Activated naive CD8-positive, alpha-beta T cell treated with anti-CD3 and anti-CD28 coated beads, Interleukin-2, amount 10 ng/mL, durations not matched to agents 7 days and 5 days (primary cell): ENCODE measurements at places on chromosomes 7 and 10. TPM values are rescaled to one million over a fixed set of nuclear protein-coding genes. Genes with fewer than 3 reads are reported as not detected.

Gene PYROXD2
- 14.0 TPM for total RNA-seq

Gene TUBAL3
- not detected for total RNA-seq

Gene GDF10
- 0.11 TPM for total RNA-seq

Gene MCM7
- total RNA-seq: 278 TPM

Gene CALML5
- not detected for total RNA-seq

Gene HSPA14
- total RNA-seq: 23.0 TPM

Gene NOC3L
- total RNA-seq: 18.3 TPM

Gene GJD4
- not detected for total RNA-seq

Gene TFPI2
- not detected for total RNA-seq

Gene SLC18A3
- total RNA-seq: not detected

Gene GGCT
- 42.7 TPM for total RNA-seq

Gene HMX2
- total RNA-seq: not detected

Gene TMEM176B
- 0.61 TPM for total RNA-seq

Gene KCNH2
- 0.50 TPM for total RNA-seq

Gene PDE1C
- total RNA-seq: not detected

Gene NKX1-2
- total RNA-seq: not detected

Gene SP8
- total RNA-seq: not detected

Gene CYP3A4
- total RNA-seq: not detected

Gene SFTPA1
- not detected for total RNA-seq

Gene TMEM236
- 0.08 TPM for total RNA-seq

Gene EPHB6
- 20.1 TPM for total RNA-seq

Gene SPDYE9
- not detected for total RNA-seq

Gene RAB19
- total RNA-seq: 8.1 TPM

Gene PPP1R3A
- total RNA-seq: not detected

Gene ZPBP
- total RNA-seq: not detected

Gene DRGX
- not detected for total RNA-seq

Gene GNAT3
- not detected for total RNA-seq

Gene AMPH
- total RNA-seq: not detected

Gene PTPN12
- 22.7 TPM for total RNA-seq

Gene ZNF365
- total RNA-seq: 0.58 TPM

Gene ACTR1A
- 67.6 TPM for total RNA-seq

Gene FAM241B
- total RNA-seq: 11.7 TPM

Gene WDR37
- 34.4 TPM for total RNA-seq

Gene PLEKHS1
- total RNA-seq: not detected

Gene TPST1
- total RNA-seq: 2.9 TPM

Gene GFRA1
- not detected for total RNA-seq

Gene IQUB
- not detected for total RNA-seq

Gene SPOCK2
- total RNA-seq: 370 TPM

Gene NYAP1
- 0.42 TPM for total RNA-seq

Gene STAG3
- total RNA-seq: 31.1 TPM

Gene LRWD1
- total RNA-seq: 15.8 TPM

Gene ZNF488
- total RNA-seq: not detected

Gene OR6B1
- not detected for total RNA-seq

Gene TMEM273
- 11.2 TPM for total RNA-seq

Gene FAM237B
- not detected for total RNA-seq

Gene CDHR3
- 5.1 TPM for total RNA-seq

Gene IGFBP1
- not detected for total RNA-seq

Gene TMEM270
- total RNA-seq: not detected

Gene PLAC9
- not detected for total RNA-seq

Gene C10orf62
- not detected for total RNA-seq
